ENCODE measurements at places on chromosomes 1 and 21.

DNA sequence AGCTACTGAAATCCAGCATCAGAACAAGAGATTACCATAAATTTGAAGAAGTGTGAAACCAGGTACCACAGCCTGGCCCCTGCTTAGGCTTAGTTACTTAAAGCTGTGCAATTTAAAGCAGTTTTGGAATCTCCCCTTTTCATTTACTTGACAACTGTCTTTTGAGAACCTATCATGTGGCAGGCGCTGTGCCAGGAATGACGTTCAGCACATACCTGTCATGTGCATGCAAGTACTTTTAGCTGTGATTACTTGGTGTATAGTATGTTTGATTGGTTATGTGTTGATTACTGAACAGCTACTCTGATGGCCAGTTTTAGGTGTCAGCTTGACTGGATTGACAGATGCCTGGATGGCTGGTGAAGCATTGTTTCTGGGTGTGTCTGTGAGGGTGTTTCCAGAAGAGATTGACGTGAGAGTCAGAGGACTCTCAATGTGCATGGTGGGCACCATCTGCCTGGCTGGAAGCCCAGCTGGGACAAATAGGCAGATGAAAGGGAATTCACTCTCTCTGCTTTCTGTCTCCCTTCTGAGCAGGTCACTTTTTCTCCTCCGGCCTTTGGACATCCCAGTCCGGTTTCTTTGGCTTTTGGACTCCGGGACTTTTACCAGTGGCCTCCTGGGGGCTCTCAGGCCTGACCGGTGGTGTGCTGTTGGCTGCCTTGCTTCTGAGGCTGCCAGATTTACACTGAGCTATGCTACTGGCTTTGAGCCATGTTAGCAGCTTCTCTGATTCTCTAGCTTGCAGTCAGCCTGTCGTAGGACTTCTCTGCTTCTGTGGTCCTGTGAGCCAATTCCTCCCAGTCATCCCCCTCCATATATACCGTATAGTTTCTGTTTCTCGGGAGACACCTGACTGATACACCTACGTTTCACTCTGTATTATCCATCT lies 178.0 kb downstream of the RYR2 start:
- no peak for DNase-seq

DNA sequence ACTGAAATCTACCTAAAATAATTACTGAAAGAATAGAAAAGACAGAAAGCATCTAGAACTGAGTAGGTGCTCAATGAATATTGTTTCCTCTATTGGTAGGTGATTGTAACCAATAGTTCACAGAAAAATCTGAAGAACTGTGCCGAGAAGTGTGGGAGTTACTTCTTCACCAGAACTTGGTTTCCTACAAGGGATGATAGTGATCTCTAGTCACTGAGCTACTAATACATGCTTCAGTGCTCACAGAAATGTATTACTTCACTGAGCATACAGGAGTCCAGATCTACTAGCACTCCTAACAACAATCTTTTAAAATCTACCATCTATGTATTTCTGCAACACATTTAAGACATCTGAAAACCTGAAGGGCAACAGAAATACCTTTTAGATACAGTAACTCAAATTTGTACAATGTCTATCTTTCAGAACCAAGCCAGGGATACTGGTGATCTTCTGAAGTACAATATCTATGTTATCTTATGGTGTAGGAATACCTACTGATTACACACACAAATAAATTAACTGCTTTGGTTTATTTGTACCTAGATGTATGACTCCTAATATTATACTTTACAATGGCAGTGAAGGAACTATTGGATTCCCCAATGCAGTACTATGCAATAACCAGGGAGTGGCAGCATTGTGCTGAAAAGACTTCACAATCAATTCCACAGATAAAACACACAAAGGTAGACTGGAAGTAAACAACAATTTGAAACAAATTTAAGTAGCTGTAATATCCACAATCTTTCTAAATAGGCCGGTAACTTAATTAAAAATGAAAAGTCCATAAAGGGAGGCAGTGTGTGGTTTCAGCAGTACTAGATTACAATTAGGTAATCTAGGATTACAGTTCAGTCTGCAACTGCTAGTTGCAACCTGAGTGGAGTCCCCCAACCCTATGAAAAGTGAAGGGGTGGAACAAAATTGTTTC lies 243.0 kb downstream of the SLC45A1 start:
- DNase-seq: peak; percentile 72

- no peak for DNase-seq
Observed at GRCh38 chr1:64755361-64755760, 10.5 kb downstream of the RAVER2 start.

DNA sequence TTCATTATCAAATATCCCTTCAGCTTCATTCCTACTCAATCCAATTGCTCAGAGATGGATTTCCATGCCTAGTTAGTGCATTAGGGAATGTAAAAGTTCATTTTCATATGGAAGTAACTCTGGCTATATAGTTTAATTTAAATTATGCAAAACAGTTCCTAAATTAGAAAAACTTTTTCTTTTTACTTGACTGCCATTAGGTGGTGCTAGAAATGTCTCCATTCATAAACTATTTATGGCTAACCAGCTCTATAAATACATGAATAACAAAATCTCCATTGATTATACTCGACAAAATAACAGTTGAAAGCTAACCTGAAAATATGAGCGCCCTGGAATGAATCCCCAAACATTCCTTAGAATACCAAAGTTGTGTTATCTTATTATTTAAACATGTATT lies 311.4 kb downstream of the USH2A start:
- no peak for DNase-seq

GRCh38 chr1:3319874-3320245 lies 134.6 kb upstream of the ARHGEF16 start:
- DNase-seq: peak; percentile 68

DNA sequence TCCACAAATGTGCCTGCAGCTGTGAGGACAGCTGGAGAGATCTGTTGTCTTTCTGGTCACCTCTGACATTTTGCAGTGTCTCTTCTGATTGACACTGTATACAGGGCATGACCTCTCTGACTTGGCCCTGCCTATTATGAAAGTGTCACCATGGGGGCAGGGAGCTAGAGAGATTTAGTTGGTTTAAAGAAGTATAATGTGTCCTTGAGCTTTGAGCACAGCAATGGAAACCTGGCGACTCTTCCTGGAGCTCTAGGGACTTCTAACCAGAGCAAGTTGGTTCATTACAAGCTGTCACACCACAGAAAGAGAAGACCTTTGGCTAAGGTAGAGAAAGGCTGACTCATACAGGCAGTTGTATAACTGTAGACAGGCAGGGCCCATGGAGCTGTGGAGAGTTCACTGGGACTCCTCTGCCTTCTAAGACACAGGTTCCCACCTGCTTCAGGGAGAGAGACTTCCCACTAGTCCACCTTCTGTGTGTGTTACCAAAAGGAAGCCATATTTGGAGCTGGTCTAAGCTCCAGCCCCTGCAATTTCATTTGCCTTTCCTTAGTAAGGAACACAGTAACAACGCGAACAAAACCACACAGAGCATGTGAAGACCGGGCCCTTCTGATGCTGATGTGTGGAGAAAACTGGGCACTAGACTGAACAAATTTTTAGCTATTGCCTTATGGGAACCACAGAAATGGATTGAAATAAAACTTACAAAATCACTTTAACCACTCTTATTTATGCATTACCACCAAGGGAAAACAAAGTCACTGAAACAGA lies 90.5 kb upstream of the ADAR start:
- DNase-seq: no peak

GRCh38 chr21:35345954-35346353 lies 296.9 kb upstream of the RUNX1 start:
- no peak for DNase-seq

DNA sequence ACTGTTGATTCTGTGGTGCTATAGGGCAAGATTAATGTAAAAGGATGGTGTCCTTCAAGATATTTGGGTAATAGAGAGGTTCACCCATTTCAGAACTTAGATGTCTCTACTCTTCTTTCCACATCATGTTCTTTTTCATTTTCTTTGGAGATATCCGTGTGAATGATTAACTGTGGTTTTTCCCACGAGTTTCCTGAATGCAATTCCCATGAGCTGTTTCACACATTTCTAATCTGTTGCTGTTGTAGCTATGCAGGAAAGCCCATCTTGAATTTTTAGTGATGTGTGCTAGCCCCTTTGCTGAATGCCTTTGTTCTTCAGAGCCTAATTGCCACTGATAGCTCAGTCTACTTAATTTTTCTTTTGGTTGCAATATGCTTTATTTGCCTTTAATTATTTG lies 27.6 kb downstream of the SNX27 start:
- no peak for DNase-seq

DNA sequence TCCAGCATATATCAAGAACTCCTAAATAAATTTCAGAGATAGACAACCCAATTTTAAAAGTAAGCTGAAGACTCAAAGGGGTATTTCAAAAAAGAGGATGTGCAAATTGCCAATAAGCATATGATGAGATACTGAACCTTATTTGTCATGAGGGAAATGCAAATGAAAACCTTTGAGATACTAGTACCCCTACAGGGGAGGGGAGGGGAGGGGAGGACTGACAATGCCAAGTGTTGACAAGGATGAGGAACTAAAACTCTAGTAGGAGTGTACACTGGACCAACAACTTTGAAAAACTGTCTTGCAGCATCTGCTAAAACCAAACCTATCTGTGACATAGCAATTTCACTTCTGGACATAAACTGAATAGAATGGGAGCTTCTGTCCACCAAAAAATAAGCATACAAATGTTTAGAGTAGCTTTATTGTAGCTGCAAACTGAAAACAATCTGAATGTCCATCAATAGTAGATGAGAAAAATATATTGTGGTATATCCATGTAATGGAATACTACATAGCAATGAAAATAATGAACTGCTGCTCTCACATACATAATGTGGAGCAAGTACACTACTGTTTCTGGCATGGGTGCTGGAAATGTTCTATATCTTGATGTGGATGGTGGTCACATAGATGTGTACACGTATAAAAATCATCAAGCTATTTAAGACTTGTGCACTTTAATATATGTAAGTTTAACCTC lies 57.2 kb downstream of the CDK18 start:
- DNase-seq: no peak

DNA sequence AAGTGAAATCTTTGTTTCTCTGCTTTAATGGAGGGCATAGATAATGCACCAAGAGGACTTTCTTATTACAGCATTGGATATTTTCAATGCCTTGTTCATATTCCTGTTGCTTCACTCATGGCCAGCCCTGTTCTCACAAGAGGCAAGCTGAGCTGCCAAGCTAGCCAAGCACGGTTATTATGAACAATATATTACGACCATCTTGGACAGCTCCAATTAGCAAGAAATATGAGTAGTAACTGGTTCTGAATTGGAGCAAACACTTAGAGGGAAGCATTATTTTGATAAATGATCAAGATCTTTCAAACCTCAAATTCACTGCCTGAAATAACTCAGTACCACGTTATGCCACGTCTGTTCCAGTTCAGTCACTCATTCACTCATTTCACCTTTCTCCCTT lies 159.8 kb downstream of the SETD4 start:
- DNase-seq: no peak

Data from erythroblast (primary cell).